ENCODE measurements at places on chromosomes 1 and 21. TPM values are rescaled to one million over a fixed set of nuclear protein-coding genes. Genes with fewer than 3 reads are reported as not detected.

Gene ZNF683
- not detected for total RNA-seq

Gene LCE2A
- total RNA-seq, result not detected

Gene CRABP2
- total RNA-seq, result 3.5 TPM

Gene IVL
- total RNA-seq, result not detected

Gene ABL2
- 23.9 TPM for total RNA-seq

Gene NAV1
- 35.6 TPM for total RNA-seq

Gene FHAD1
- total RNA-seq, result 0.63 TPM

Gene PTAFR
- total RNA-seq, result 3.5 TPM

Gene RAP1GAP
- total RNA-seq, result 5.0 TPM

Gene LYPD8
- not detected for total RNA-seq

Gene DNAJC16
- 35.0 TPM for total RNA-seq

Gene OR6N1
- not detected for total RNA-seq

- no peaks in the 10 kb centered on the region for H3K4me1 ChIP-seq
- no peak overlapping the region for H3K27ac ChIP-seq
- H3K36me3 ChIP-seq, result no peaks in the 10 kb centered on the region
- peak overlapping the region; percentile 12 for H3K4me3 ChIP-seq
- no peak for DNase-seq
Measured at GRCh38 chr1:146019231-146020057, 2.1 kb downstream of the HJV start.

DNA sequence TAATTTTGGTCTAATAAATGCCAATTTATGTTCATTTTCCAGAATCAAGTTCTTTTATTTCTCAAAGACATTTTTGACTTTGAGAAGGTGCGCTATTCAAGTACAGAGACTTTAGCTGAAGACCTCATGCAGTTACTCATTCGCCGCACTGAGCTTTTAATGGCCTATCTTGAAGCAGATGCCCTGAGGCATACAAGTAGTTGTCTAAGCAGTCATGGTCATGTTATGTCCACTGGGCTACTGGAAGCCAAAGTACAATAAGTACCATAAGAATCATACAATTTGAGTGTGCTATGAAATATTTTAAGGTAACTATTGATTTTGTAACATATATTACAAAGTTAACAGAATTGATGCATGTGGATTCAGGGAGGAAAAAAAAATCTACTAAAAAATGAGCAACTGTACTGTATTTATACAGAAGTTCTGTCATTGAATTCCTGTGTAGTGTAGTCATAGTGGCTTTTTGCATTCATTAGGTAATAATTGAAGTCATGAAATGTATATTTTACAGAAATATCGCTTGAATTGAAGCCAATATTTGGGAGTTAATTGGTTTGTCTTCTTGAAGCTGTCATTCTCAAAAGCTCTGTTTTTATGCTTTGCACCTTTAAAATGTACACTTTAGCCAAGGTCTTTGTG is 13.5 kb upstream of the NEXN start:
- DNase-seq, result no peak
- no peaks in the 10 kb centered on the region for H3K4me1 ChIP-seq
- H3K4me3 ChIP-seq, result no peak overlapping the region

DNA sequence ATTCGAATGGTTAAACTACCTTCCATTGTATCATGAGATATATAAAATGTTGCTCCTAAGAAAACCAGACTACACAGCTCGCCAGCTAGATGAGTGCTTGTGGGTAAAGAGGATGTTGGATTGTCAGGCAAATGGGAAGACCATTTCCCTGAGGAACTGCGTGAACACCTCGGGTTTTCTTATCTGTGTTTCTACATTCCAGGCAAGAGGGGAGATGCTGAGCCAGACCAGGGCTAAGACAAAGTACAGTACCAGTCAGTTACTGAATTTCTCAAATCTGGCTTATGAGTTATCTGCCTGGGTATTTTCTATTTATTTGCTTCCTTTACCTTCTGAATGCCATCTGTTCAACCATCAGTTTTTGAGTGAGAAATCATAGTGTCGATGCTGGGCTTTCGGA is 170.8 kb downstream of the PLA2G4A start:
- no peak for DNase-seq
- H3K27ac ChIP-seq, result no peak overlapping the region

DNA sequence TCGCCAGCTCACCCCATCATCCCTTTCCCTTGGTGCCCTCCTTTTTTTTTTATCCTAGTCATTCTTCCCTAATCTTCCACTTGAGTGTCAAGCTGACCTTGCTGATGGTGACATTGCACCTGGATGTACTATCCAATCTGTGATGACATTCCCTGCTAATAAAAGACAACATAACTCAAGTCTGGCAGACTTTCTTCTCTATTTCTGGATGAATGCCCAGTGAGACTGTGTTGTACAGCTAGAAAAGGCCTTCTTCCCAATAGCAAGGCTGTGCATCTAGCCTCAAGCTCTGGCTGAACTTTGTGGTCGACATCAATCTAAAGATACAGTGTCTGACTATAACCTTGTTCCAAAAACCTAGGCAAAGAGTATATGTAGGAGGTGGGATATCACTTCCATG is 6.4 kb downstream of the IL24 start:
- H3K4me3 ChIP-seq, result no peak overlapping the region
- H3K36me3 ChIP-seq, result no peaks in the 10 kb centered on the region
- H3K27me3 ChIP-seq, result peaks cover 15% of the 10 kb centered on the region
- no peak overlapping the region for H3K27ac ChIP-seq
- H3K4me1 ChIP-seq, result no peaks in the 10 kb centered on the region

DNA sequence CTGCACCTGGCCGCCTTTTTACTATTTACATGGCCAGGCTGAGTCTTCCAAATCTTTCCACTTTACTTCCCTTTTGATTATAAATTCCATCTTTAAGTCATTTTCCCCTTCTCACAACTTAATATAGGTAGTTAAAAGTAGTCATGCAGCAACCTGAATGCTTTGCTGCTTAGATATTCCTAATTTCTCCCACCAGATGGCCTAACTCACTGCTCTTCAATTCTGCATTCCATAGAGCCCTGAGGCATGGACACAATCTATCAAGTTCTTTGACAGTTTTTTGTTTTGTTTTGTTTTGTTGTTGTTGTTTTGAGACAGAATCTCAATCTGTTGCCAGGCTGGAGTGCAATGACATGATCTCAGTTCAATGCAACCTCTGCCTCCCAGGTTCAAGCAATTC is 21.7 kb upstream of the FAAH start:
- H3K36me3 ChIP-seq, result peaks cover 35% of the 10 kb centered on the region
- H3K27ac ChIP-seq, result no peak overlapping the region
- H3K27me3 ChIP-seq, result no peaks in the 10 kb centered on the region
- no peaks in the 10 kb centered on the region for H3K4me1 ChIP-seq
- H3K4me3 ChIP-seq, result no peak overlapping the region

- H3K36me3 ChIP-seq, result no peaks in the 10 kb centered on the region
- no peak for DNase-seq
- H3K27me3 ChIP-seq, result no peaks in the 10 kb centered on the region
- H3K4me1 ChIP-seq, result no peaks in the 10 kb centered on the region
- no peak overlapping the region for H3K27ac ChIP-seq
Measured at GRCh38 chr1:234633246-234634003, 23.4 kb upstream of the IRF2BP2 start.

DNA sequence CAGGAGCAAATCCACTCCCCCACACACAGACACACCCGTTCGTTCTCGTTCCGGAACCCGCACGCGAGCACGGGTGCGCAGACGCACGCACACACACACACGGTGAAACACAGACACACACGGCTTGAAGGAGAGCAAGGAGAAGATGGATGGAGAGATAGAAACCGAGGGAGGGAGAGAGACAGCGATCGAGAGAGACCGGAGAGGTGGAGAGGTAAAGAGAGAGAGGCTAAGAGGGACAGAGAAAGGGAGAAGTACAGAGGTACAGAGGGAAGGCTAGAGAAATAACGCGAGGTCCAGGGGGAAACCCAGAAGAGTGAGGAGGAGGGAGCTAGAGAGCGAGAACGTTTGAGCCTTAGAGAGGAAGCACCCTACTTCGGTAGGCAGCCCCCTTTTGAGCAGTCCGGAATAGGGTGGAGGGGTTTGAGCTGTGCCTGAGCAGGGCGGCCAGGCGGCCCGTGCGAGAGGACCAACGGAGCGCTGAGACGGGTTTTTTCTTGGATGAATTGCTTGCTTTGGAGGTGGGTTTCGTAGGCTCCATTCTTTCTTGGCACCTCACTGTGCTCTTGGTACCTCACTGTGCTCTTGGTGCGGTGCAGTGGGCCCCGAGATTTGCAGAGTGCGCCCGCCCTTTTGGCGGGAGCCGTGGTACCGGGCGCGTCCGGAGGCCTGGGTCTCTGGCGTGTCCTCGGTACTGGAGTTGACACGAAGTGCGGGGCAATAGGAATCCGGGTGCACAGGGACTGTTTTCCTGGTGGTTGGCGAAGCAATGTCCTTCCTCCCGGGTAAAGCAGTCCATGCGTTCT is 88.4 kb upstream of the RHOU start:
- no peaks in the 10 kb centered on the region for H3K36me3 ChIP-seq
- H3K27me3 ChIP-seq, result peaks cover 9% of the 10 kb centered on the region
- peaks cover 20% of the 10 kb centered on the region for H3K4me1 ChIP-seq
- no peak for DNase-seq
- H3K27ac ChIP-seq, result peak overlapping the region; percentile 3
- peak overlapping the region; percentile 47 for H3K4me3 ChIP-seq

- peaks cover 7% of the 10 kb centered on the region for H3K36me3 ChIP-seq
- peak overlapping the region; percentile 87 for H3K27ac ChIP-seq
- DNase-seq, result no peak
- H3K27me3 ChIP-seq, result no peaks in the 10 kb centered on the region
- H3K4me1 ChIP-seq, result peaks cover 66% of the 10 kb centered on the region
Measured at GRCh38 chr1:1325288-1326074, 879 bp downstream of the CPTP start.

GRCh38 chr1:225517697-225518096 is 89.9 kb upstream of the LBR start:
- no peak overlapping the region for H3K27ac ChIP-seq
- H3K4me1 ChIP-seq, result no peaks in the 10 kb centered on the region
- no peaks in the 10 kb centered on the region for H3K27me3 ChIP-seq
- H3K4me3 ChIP-seq, result no peak overlapping the region

DNA sequence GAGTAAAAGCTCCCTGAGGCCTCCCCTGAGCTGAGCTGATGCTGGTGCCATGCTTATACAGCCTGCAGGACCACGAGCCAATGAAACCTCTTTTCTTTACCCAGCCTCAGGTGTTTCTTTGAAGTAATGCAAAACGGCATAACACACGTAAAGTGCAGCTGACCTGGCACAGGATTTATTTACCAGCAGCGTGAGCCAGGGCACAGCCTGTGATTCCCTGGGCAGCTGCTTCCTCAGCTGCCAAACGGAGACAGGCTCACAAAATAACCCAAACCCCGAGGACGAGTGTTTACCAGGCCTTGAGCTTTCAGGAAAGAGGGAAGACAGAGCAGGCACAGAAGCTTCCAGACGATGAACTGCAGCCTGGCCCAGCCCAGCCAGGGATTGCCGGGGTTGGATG is 120.6 kb upstream of the ARHGEF16 start:
- no peak for DNase-seq
- H3K4me3 ChIP-seq, result no peak overlapping the region
- no peaks in the 10 kb centered on the region for H3K36me3 ChIP-seq
- H3K27me3 ChIP-seq, result no peaks in the 10 kb centered on the region
- H3K4me1 ChIP-seq, result peaks cover 44% of the 10 kb centered on the region
- peak overlapping the region; percentile 78 for H3K27ac ChIP-seq

- peaks cover 9% of the 10 kb centered on the region for H3K36me3 ChIP-seq
- H3K4me1 ChIP-seq, result no peaks in the 10 kb centered on the region
- H3K27me3 ChIP-seq, result no peaks in the 10 kb centered on the region
- no peak overlapping the region for H3K27ac ChIP-seq
- no peak overlapping the region for H3K4me3 ChIP-seq
Measured at GRCh38 chr1:184615301-184615700, 139.4 kb downstream of the EDEM3 start.

GRCh38 chr1:19046972-19047731 is 90.7 kb upstream of the IFFO2 start:
- peaks cover 4% of the 10 kb centered on the region for H3K4me1 ChIP-seq
- H3K4me3 ChIP-seq, result no peak overlapping the region

DNA sequence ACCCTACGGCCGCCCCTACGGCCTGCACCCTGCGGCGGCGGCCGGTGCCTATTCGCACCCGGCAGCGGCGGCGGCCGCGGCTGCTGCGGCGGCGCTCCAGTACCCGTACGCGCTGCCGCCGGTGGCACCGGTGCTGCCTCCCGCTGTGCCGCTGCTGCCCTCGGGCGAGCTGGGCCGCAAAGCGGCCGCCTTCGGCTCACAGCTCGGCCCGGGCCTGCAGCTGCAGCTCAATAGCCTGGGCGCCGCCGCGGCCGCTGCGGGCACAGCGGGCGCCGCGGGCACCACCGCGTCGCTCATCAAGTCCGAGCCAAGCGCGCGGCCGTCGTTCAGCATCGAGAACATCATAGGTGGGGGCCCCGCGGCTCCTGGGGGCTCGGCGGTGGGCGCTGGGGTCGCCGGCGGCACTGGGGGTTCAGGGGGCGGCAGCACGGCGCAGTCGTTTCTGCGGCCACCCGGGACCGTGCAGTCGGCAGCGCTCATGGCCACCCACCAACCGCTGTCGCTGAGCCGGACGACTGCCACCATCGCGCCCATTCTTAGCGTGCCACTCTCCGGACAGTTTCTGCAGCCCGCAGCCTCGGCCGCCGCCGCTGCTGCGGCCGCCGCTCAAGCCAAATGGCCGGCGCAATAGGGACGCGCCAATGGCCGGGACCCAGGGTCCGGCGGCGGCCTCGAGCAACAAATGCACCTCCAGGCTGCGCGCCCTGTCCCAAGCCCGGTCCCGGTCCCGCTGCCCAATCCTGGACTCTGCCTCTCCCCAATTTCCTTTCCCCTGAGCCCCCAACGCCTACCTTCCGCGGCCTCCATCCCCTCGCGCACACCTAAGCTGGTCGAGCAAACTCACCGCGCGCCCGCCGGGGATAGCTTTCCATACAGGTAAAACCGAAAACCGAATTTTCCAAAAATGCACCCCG is 1.8 kb downstream of the FOXD3 start:
- DNase-seq, result no peak
- peak overlapping the region; percentile 93 for H3K27ac ChIP-seq
- H3K4me3 ChIP-seq, result peak overlapping the region; percentile 69

DNA sequence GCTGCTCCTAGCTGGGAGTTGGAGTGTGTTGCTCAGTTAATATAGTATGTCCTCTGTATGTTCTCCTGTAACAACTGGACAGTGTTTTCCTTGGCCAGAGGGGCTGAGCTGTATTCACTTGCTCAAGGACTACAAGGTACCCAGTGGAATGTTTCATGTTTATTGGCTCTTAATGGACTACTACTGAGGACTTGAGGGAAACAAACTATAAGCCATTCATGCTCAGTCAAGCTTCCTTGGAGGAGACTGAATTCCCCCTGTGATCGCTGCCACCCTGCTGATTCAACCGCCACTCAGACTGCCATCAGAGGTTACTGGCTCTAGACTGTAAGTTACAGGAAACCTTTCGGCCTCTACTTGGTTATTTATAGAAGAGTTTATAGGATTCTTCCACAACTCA is 166.6 kb downstream of the ZC3H11B start:
- no peaks in the 10 kb centered on the region for H3K27me3 ChIP-seq
- no peaks in the 10 kb centered on the region for H3K36me3 ChIP-seq
- no peak overlapping the region for H3K4me3 ChIP-seq
- no peak overlapping the region for H3K27ac ChIP-seq

- no peak overlapping the region for H3K27ac ChIP-seq
- H3K27me3 ChIP-seq, result no peaks in the 10 kb centered on the region
- H3K36me3 ChIP-seq, result peaks cover 3% of the 10 kb centered on the region
- DNase-seq, result no peak
Measured at GRCh38 chr1:11078631-11079030, 18.8 kb upstream of the SRM start.

- DNase-seq, result no peak
- no peaks in the 10 kb centered on the region for H3K36me3 ChIP-seq
- no peaks in the 10 kb centered on the region for H3K4me1 ChIP-seq
- H3K27ac ChIP-seq, result no peak overlapping the region
Measured at GRCh38 chr1:45200906-45201500, 5.4 kb downstream of the ZSWIM5 start.

All from tibial nerve (tissue), 4 donors.